ENCODE measurements at places on chromosomes 6 and 20.

GRCh38 chr20:59811681-59812171, 121.7 kb downstream of the SYCP2 start:
- DNase-seq: no peak

- no peak for DNase-seq
Observed at GRCh38 chr6:101605426-101605825, 211.9 kb downstream of the GRIK2 start.

GRCh38 chr6:1698527-1698926, 88.8 kb downstream of the FOXC1 start:
- DNase-seq: no peak

- no peak for DNase-seq
Observed at GRCh38 chr6:90326404-90327057, 29.9 kb upstream of the BACH2 start.

GRCh38 chr6:81857812-81858211, 105.3 kb upstream of the TENT5A start:
- no peak for DNase-seq

DNA sequence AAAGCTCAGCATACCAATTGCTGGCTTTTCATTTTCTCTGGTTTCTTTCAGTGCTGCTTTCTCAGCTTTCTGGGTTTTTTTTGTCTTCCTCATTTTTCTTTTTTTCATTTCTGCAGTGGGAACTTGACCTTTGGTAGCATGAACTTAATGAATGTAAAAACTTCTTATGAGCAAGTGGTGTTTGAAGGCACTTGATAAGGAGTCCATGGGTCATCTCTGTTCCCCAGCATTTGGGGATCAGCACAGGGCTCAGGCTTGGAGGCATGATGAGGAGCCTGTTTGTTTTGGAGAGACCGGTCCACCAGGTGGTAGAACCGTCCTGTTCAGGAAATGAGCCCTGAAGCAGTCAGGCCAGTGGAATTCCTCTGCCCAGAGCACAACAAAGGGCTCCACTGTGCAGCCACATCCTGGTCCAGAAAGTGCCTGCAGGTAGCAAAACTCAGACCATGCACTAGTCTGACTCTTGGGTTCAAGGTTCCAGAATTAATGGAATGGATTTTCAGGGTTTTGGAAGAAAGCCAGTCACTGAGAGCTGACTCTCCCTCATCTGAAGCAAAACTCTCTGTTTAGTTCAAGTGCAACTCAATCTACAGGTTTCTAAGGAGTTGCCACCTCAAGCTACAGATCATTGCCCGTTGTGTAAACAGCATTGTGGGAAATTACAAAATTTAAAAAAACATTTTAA, 52.3 kb upstream of the ADGRF1 start:
- no peak for DNase-seq

- no peak for DNase-seq
Observed at GRCh38 chr6:18845896-18846295, 458.7 kb downstream of the RNF144B start.

- no peak for DNase-seq
Observed at GRCh38 chr6:144549837-144550747, 265.0 kb downstream of the UTRN start.

- no peak for DNase-seq
Observed at GRCh38 chr20:39492223-39492797, 530.2 kb downstream of the DHX35 start.

DNA sequence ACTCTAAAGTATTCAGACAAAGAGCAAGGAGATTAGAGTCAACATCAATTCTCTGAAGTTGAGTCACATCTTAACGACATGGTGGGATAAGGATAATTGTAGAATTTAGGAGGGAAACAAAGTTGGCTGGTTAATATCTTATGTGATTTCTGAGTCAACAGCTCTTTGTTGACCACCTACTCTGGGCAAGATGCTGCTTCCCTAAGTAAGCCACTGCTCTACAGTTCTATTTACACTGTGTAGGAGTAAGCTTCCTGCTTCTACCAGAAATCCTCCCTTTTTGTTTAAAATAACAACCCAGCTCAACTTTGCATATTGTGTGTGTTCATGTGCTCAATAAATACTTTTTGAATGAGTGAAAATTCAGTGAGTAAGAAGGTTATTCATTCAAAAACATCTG, 3.1 kb downstream of the HS3ST5 start:
- no peak for DNase-seq

GRCh38 chr6:89244241-89244985, 27.3 kb upstream of the GABRR1 start:
- no peak for DNase-seq

- no peak for DNase-seq
Observed at GRCh38 chr6:42550277-42550676, 13.6 kb upstream of the UBR2 start.

DNA sequence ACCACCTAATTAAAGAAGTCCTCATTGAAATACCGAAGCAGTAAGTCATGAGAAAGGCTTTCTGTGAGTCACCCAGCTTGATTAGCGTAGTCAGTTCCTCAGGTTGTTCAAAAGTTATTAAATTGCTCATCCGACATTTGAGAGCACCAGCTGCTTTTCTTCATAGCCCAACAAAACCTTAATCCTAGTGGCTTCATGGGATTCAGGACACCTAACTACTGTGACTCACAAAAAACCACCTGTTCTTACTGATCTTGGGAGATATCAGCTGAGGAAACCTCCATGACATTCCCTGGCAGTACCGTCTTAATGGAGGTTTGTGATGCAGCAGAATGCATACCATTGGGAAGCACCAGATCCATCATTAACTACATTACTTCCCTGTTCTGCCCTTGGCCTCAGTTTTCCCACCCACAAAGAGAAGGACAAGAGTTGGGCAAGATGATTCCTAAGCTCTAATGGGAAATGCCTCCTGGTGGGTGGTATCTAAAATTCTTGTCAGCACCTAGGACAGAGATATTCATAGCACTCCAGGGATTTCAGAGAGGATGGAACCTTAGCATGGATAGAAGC, 103.8 kb downstream of the KHDC1L start:
- DNase-seq: no peak

DNA sequence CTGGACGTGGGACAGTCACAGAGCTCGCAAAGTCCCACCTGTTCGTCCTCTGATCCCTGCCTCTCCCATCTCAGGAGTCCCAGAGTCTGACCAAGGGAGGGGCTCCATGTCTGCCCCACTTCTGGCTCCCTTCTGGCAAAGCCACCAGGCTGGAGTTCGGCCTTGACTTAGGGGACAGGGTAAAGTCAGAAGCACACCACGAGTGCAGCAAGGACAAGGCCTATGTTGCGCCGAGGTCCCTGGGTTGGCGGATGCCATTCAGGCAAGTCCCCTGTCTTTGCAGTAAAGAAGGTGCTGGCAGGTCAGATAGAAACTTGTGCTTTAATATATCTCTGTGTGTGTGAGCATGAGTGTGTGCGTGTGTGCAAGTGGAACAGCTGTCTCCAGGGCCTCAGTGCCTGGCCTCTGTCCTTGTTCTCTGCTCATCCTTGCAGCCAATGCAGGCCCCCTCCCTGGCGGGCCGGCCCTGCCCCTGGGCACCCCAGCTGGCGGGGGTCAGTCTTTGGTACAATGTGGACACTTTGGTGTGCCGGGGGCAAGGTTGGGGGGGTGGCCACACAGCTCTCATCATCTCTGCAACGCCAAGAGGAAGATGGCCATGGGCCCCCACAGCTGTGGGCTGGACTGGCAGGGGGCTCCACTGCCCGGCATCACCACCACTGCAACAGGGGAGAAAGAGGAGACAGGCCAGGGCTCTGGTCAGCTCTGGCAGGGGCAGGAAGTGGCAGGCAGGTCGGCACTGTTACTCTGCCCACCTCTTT, 60.7 kb downstream of the MDGA1 start:
- DNase-seq: no peak

DNA sequence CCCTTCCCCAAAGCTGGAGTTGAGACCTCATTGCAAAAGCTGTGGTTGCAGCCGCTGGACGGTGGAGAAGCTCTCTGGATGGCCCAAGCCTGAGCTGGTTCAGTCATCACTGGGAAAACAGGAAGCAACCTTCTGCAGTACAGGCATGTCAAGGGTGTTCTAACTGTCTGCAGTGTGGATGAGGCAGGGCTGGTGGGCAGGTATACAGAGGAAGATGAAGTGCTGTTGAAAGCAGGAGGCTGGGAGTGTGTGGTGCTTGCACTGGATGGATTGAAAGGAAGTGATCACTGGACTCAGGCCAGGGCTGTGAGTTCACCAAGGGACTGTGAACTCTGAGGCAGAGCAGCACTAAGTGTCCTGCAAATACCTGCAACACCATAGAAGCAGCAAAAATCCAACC, 89.0 kb upstream of the NOX3 start:
- no peak for DNase-seq

DNA sequence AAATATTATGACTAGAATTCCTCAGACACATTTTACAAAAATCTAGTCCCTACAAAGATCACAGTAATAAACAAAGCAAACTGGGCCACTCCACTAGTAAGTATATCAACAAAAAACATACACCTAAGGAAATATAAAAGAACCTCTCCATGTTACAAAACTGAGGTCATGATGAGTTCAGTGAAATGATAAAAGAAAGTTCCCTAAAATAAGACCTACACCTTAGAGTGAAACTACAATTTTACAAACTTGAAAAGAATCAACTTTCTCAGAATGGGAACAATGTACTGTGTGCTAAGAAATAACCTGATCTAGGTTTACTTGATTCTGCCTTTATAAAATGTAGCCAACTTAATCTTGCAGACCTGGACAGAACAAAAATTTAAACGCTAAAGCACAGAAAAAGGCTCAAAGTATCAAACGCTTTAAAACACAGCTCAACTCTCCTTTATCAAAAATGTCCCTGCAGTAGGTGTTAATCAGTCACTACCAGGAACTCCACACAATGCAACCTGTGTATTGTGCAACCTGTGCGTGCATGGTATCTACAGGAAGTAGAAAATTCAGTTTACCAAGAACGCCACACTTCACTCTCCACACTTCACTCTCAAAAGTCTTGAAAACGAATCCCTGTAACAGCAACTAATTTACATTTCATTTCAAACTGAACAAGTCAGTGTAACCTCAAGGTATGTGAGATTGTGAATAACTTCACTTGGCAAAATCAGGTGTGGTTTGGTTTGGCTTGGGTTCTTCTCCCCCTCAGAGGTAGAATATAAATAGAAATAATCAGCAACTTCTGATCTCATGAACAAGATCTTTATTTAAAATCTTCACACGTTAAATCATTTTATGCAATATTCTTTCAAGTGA, 1.8 kb downstream of the RALGAPA2 start:
- DNase-seq: peak; percentile 34

GRCh38 chr6:102895683-102896082, 1502.2 kb downstream of the GRIK2 start:
- DNase-seq: no peak

DNA sequence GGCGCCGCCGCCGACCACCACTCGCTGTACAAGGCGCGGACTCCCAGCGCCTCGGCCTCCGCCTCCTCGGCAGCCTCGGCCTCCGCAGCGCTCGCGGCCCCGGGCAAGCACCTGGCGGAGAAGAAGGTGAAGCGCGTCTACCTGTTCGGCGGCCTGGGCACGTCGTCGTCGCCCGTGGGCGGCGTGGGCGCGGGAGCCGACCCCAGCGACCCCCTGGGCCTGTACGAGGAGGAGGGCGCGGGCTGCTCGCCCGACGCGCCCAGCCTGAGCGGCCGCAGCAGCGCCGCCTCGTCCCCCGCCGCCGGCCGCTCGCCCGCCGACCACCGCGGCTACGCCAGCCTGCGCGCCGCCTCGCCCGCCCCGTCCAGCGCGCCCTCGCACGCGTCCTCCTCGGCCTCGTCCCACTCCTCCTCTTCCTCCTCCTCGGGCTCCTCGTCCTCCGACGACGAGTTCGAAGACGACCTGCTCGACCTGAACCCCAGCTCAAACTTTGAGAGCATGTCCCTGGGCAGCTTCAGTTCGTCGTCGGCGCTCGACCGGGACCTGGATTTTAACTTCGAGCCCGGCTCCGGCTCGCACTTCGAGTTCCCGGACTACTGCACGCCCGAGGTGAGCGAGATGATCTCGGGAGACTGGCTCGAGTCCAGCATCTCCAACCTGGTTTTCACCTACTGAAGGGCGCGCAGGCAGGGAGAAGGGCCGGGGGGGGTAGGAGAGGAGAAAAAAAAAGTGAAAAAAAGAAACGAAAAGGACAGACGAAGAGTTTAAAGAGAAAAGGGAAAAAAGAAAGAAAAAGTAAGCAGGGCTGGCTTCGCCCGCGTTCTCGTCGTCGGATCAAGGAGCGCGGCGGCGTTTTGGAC, 2.0 kb downstream of the SOX4 start:
- peak; percentile 14 for DNase-seq

DNA sequence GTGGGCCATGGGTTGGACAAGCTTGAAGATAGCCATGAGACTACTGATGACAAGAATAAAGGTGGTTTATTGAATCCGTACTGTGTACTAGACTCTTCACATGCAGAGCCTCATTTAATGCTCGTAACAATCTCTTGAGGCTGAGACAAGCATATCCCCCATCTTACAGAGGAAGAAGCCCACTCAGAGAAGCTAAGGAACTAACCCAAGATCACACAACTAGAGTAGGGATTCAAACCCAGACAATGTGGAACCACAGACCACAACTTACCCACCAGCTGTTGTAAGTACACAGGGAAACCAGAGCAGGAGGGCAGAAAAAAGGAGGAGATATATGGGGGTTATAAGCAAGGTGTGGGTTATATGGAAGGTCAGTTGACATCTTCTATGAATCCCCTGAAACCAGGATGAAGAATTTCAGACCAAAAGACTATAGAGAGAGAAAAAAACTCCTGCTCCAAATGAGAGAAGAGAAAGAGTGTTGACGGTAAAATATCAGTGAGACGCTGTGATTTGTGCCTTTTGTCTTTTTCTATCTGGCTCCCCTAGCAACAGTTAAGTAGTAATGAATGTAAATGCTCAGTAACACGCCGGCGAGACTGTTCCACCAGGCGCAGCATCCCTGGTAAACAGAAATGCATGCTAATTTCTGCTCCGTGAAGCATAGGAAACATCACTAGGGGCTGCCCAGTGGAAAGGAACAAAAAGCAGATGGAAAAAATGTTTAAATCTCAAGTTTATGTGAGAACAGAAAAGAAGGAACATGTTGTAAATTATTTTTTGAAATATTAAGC, 80.1 kb upstream of the SLC22A16 start:
- DNase-seq: no peak

GRCh38 chr20:37521061-37521771, at the start of gene NNAT:
NNAT (plus strand) TSS chr20:37521250; CDS start chr20:37521332, 82 bp downstream.
- DNase-seq: no peak

GRCh38 chr6:71430018-71430417, 141.4 kb downstream of the OGFRL1 start:
- no peak for DNase-seq

GRCh38 chr20:58700121-58700821, 7.7 kb downstream of the NPEPL1 start:
- no peak for DNase-seq

- no peak for DNase-seq
Observed at GRCh38 chr6:67952948-67953347, 682.1 kb upstream of the ADGRB3 start.
